ENCODE measurements at places on chromosomes 12 and 14.

DNA sequence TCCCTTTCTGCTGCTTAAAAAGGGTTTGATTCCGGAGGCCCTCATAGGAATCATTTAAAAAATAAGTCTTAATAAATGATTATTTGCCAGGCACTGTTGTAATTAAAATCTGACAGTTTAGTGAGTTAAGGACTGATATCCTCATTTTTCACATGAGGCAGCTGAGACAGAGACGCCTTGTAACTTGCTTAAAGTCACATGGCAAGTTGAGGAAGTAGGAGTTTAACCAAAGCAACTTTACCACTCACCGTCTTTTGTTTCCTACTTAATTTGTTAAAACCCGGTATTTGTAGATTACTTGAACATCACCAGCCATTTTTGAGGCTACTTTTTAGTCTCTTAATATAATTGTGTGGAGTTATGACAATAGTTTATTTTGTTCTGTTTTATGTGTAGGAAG, 2.4 kb downstream of the TIGAR start:
- no peak for DNase-seq

DNA sequence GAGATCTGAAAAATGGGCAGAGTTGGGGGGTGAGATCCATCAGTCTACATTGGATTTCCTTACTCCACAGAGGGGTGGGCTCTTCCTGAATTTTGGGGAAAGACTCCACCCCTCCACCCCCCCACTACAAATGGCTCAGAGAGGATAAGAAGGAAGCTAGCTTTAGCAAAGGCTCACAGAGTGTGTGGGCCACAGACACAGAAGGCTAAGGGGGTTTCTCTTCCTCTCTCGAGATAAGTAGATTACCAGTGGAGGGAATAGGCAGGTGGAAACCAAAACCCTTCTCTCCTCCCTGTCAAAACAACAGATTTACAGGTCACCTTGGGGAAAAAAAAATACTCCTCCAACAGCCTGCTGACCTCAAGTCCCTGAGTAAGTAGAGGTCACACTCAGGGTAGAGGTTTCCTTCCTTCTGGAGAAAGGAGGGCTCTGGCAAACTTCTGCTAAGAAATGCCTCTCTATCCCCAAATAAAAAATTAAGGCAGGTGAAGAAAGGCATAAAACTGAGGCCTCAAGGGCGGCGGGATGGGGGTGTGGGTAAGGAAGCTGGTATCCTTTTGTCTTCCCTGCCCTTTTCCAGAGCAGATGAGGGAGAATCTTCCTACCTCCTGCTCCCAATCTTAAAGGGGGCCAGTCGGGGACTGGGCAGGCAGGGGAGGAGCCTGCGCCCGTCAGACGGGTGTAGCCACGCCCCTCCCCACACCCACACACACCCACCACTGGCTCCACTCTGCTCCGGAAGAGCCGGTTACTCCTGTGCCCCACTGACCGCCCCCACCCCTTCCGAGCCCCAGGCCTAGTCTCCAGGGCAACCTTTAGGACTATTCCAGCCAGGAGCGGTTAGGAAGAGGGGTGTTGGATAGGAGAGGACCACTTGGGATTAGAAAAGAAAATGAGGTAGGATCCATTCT, 1.9 kb upstream of the BAZ2A start:
- peak; percentile 72 for DNase-seq

- DNase-seq = peak; percentile 59
Measured at GRCh38 chr12:116276652-116277466, 634 bp downstream of the MED13L start.

GRCh38 chr14:99213101-99213500, 58.9 kb downstream of the BCL11B start:
- DNase-seq = no peak

DNA sequence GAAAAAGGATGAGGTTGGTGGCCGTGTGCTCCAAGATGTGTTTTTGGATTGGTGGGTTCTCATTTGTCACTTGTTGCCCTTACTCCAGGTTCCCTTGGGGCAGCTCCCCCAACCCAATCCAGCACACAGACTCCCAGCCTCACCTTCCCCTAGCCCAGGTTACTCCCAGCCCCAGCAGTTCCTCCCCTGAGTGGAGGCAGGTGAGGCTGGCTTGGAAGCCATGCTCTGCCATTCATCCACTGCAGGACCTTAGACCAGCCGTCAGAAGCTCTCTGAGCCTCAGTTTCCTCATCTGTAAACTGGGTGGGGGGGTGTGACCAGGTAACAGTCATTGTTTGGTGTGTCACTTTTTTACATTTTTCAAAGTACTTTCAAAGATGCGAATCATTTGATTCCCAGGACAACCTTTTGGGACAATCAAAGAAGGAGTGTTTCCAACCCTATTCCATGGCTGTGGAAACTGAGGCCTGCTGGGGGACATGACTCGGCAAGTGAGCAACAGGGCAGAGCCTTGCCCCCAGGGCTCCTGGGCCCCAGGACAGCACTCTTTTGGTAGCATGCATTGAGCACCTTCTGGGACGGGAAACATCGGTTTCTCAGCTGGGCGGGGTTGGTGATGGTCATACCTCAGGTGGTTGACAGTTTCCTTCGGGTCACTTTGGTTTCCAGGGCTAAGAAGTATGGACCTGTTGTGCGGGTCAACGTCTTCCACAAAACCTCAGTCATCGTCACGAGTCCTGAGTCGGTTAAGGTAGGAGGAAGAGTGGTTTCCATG, 7.2 kb downstream of the CYP46A1 start:
- DNase-seq = no peak

DNA sequence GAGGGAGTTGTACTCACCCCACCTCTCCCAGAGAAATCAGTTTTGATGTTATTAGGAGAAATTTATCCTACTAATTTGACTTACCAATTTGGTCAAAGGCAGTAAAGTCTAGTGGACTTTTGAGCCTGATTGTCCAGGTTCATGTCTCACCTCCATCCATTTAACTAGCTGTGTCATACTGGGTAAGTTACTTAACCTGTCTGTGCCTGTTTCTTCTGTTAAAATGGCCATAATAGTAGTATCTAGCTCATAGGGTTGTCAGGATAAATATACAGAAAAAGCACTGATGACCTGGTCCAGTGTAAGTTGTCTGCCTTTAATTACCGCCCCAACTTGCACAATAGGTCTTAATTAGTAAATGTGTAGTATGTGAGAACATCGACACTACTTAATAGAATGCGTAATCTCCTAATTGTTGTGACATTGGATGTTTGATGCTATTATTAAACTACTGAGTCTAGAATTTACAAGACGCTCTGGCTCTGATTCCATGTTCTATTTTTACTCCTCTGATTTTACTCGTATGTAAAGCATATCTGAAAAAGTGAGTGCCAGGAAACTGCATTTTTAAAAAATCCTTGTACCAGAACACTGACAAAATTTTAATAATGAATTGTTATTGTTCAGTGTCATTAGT, 1.5 kb downstream of the RAB21 start:
- DNase-seq = no peak

GRCh38 chr12:129772501-129773493, 131.0 kb downstream of the TMEM132D start:
- no peak for DNase-seq

DNA sequence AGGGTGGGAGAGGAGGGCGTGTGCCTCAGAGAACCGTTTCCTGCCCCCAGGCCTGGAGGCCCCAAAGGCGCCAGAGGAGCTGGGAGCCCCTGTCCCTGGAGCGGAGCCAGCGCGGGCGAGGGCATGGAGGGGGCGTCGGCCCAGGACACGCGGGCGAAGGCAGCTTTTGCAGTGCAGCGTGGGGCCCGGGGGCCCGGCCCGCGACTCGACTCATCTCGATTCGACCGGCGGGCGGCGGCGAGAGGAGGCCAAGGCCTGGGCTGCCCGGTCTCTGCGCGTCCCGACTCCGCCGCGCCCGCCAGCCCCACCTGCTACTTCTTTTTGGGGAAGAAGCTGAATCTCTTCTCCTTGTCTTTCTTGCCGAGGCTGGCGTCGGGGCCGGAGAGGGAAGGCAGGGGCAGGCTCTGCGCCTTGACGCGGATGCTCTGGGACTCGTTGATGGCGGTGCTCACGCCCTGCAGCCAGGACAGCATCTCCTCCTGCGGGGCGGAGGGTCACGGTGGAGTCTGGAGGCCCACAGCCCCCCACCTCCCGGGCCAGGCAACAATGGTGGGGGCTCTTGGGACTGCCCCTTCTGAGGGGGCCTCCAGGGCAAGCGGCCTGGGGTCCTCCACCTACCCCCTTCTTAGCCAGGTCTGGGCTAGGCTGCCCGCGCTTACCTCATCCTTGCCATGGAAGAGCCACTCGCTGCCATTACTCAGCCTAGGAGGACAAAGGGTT, 44.9 kb downstream of the PLEKHG3 start:
- no peak for DNase-seq

DNA sequence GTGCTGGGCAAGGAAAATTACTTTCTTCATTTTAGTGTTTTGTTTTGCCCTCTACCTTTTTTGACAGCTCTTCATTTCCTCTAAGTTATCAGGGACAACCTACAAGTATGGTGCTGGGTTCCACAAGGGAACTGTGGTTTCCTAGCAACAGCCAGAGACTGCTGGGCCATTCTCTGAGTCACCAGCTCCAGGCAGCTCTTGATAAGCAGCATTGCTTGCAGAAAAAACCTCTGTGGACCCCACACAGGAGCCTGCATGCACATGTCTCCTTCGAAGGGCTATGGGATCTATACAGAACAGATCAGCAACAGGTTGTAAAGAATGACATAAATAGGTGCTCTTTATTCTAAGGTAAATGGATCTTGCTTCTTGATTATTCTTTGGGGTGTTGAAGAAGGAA, 81.0 kb upstream of the CCDC196 start:
- no peak for DNase-seq

- DNase-seq = no peak
Measured at GRCh38 chr14:31785574-31785973, 224.4 kb downstream of the NUBPL start.

- DNase-seq = no peak
Measured at GRCh38 chr12:74619884-74620283, 82.2 kb downstream of the ATXN7L3B start.

DNA sequence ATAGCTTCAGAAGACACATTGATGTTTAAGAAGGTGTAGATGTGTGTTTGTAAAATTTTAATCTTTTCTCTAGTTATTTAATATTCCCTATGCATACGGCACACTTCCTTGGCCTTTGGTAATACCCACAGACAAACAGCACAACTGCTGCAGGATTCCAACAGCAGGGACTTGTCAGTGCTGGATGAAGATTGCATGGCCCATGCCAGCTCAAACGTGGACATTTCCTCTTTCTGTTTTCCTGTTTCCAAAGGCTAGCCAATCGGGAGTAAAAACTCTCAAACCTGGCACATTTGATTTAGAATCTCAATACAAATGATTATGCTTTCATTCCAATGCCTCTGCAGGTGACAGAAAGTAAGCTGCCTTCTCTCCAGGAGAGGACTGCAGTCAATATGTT, 22.5 kb upstream of the PDE3A start:
- no peak for DNase-seq

DNA sequence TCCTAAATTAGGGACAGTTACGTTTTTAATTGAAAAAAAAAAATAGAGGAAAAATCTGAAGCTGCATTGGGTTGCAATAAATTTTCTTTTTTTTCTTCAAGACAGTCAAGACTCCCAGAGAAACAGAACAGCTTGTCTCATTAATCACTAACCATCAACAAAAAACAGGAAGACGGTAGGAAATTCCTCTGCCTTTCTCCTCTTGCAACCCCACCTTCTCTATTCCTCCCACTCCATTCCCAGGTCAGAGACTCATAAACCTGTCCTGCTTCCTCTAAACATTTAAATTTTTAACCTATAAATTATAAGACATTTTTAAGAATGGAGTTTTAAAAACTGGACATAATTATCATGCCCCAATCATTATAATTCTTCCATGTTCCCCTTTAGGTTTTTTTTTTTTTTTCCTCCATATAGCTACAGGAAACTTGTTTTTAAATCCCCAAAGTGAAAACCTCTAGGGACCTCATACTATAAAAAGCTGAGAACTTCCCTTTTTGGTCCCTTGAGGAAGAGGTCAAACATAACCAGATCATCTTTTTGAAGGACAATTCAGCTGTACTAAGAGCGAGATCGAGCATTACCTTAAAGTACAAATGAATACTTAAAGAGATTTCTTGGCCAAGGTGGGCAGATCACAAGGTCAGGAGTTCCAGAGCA, 36.0 kb downstream of the CPM start:
- no peak for DNase-seq

- DNase-seq = no peak
Measured at GRCh38 chr12:47754881-47755280, 3.8 kb downstream of the RAPGEF3 start.

- DNase-seq = no peak
Measured at GRCh38 chr14:105503296-105503640, 12.2 kb downstream of the TEDC1 start.

DNA sequence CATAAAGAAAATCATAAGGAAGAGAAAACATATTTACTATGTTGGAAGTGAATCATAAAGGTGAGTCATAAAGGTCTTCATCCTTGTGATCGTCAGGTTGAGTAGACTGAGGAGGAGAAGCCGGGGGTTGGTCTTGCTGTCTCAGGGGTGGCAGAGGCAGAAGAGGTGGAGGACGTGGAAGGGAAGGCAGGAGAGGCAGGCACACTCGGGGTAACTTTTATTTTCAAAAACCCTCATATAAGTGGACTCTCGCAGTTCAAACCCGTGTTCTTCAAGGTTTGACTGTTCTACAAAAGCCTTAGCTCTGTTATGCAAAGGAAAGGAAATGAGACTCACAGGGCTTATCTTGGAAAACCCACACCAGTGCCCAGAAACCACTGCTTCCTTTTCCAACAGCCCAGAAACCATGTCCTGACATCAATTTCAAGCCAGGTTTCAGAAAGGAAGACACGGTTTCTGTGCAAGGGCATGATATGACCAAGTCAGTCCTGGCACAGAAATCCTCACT, 14.0 kb downstream of the SMCO2 start:
- DNase-seq = no peak

DNA sequence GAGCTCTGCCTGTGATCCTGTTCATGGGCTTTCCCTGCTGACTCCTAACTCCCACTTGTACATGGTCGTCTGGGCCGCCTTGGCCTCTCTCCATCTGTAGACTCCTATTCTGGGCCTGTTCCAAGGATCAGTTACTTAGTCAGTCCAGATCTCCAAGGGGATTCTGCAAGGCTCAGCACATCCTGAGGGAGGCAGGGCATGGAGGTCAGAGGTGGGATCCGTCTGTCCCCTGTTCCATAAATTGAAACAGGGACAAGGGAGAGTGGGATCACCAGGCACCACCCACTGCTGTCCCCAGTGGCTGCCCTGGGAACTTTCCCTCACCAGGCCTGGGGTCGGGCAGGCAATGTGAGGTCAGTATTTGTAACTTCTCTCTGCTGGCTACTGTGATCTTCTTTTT, 43.5 kb downstream of the KCTD10 start:
- DNase-seq = no peak

DNA sequence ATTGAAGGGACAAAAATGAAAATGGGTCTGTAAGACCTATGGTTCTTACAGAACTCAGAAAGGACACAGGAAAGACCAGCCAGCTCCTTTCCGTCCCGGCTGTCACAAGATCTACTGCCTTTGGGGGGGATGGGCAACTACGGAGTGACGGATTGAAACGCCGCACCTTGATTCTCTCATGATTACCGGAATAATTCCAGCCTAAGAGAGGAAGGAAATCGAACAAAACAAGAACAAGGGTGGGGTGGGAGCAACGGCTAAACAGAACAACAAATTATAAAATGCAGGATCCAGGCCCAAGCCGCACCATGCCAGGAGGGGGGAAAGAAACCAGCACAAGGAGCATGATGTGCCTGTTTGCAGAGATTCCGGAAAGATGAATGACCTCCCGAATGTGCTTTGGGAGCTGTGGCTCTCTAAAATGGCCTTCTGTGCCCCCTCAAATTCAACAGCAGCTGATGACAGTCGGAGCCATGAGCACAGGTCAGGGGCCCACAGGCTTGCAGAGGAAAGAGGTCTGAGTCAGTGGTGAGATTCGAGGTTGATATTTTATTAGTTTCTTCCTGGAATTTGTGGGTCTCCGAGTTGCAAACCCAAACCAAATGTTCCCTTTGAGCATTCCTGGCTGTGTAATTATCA, 72.1 kb downstream of the SPRING1 start:
- no peak for DNase-seq

- no peak for DNase-seq
Measured at GRCh38 chr12:11642785-11643184, 6.7 kb upstream of the ETV6 start.

Measured in GM06990 (cell line).